Peyer's patch (tissue), 4 donors: ENCODE measurements at places on chromosomes 12 and 14.
A peak's percentile ranks its signal among the peaks of the same experiment; 100 is the strongest.

- no peak for DNase-seq
These were observed 163.8 kb upstream of the LMNTD1 start for GRCh38 chr12:25716842-25717241.

- DNase-seq = no peak
These were observed 39.0 kb downstream of the YAF2 start for GRCh38 chr12:42199007-42199406.

GRCh38 chr14:33668066-33668465 lies 282.8 kb downstream of the EGLN3 start:
- DNase-seq = no peak

GRCh38 chr14:59638885-59639284 lies 62.3 kb upstream of the CCDC175 start:
- DNase-seq = no peak

DNA sequence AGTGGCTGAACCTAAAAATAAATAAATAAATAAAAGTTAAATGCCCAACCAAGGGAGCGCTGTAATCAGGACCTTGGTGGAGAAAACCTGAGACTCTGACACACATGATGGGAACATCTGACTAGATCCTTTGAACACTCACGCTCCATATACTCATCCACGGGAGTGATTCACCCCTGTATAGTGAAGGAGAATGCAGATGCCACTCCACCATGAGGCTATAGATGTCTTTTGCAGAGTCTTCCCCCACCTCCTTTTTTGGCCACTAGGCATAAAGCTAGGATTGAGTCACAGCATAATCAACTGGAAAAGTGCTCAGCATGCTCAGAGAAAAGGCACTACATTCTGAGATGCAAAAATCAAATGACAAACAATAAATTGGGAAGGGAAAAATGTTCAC lies 19.0 kb downstream of the ADAM20 start:
- no peak for DNase-seq

- peak; percentile 70 for DNase-seq
These were observed 661.7 kb downstream of the VRK1 start for GRCh38 chr14:97458661-97459579.

DNA sequence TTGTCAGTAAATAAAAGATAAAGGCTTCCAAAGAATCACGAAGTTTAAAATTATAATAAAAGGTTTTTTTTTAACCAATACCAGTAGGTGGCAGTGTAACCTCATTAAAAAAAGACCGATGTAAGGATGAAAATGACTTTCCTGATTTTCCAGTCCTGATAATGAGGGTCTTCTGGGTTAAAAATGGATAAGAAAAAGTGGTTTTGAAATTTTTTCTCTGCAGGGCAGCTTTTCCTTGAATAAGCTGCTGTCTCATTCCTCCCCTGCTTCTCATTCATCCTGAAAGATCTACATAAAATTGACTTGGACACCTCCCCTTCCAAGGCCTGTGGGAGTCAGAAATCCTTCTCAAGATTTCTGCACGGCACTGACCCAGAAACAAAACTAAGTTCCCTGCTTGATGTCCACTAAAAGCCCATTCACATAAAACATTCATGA lies 58.9 kb upstream of the FBXO33 start:
- DNase-seq = no peak

- no peak for DNase-seq
These were observed 147.4 kb upstream of the EGLN3 start for GRCh38 chr14:34098045-34098984.
